ENCODE measurements at places on chromosomes 3 and 15. TPM values are rescaled to one million over a fixed set of nuclear protein-coding genes. Genes with fewer than 3 reads are reported as not detected.

MYL3 gene
- not detected for total RNA-seq

C15orf61 gene
- 4.9 TPM for total RNA-seq

SCN11A gene
- not detected for total RNA-seq

CX3CR1 gene
- 0.02 TPM for total RNA-seq

PDCD10 gene
- total RNA-seq = 54.3 TPM

FANCD2OS gene
- not detected for total RNA-seq

PLA2G4B gene
- total RNA-seq = 1.8 TPM

SIDT1 gene
- total RNA-seq = 0.38 TPM

TMEM40 gene
- total RNA-seq = 0.29 TPM

SERINC4 gene
- total RNA-seq = 0.05 TPM

TRPC1 gene
- total RNA-seq = 8.4 TPM
